ENCODE measurements at places on chromosomes 12 and 14.

DNA sequence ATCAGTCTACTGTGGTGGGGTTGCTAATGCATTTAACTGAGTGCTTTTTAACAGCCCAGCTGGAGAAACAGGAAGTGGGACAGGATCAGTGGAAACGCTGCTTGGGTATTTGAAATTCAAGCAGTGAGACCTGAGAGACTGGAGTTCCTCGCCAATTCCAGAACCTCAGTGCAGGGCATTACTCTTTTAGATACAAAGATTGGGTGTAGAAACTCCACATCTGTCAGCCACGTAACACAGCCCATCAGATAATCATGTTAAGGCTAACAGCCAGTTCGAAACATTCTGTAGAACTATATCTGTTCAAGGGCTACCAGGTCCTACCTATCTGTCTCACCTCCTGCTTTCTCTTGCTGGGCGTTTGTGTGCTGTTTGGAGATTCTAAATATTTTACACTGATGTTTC is 45.5 kb downstream of the RAD52 start:
- no peak for DNase-seq

DNA sequence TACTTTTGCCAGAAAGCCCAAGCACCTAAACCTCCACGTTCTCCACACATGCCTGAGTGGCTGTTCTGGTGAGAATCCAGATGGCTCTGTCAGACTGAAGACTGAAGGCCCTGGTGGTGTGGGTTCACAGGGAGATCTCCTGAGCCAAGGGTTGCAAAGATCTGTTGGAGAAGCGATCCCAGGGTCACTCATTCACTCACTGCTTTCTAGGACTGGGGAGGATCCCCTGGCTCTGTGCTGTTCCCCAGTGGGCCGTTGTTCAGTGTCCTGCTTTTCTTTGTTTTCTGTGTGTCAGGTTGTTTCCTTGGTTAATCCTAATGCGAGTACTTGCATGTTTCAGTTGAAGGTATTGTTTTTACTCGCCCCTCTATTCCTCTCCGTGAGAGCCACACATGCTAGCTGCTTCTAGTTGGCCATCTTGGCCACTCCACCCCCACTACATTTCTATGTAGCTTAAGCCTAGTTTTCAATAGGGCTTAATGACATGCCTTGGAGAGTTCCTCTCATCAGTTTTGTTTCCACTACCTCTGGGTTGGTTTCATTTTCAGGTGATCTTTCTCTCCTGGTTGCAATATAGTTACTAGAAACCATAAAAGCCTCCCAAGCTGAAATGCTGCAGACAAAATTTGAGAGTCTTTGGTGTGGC is 144.5 kb upstream of the SLC38A2 start:
- no peak for DNase-seq

DNA sequence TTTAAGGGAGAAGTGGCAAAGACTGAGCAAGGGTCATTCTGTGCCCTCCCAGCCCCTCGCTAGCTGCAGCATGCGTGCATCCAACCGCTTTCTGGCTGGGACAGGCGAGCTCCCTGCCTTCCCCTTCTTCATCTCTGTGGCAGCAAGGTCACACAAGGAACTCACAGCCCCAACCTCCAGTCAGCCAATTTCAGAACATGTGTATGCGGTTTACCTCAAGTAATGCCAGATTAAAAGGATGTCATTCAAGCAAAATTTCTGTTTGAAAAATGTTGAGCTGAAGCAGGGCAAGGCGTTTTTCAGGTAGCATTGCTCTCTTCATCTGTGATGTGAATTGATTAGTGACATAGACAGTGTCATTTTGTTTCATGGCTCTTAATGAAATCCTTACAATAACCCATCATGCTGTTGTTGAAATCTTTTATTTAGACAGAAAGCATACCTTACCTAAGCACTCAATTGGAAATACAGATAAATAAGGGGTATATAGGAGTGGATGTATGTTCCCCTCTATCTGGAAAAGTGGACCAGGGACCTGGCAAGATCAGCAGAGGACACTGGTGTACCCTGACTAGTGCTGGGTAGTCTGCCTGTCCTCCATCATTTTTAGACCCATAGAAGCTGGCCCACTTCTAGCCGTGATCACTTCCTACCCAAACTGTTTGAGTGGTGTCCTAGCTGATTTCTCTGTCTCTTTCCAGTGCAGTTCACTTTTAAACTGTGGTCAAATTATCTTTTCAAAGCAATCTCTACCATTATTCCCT is 82.8 kb upstream of the NEDD1 start:
- no peak for DNase-seq

DNA sequence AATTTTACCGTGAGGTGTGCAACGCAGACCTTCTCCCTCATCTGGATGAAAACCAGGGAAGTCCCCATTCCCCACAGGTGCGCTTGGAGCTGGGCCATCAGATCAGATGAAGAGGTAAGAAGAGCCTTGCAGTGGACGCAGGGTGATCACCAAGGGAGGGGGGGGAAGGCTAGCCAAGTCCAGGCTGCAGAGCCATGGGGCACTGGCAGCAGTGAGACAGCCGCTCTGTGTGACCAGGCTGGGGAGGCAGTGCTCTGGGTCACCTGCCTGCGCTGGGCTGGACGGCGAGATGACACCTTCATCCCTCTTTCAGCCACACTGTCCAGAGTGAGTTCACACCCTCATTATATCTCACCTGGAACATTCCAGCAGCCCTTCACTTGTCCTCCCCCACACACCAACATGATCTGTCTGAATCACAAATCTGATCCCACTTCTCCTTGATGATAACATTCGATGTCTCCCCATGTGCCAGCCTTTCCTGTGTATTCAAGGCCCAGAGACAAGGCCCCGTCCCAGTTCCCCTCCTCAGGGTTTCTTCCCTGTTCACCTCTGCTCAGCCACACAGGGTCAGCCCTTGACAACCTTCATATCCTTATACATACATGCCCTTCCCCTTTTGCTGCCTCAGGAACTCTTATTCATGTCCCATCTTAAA is 65.9 kb upstream of the VASH1 start:
- DNase-seq = no peak

- no peak for DNase-seq
Measured at GRCh38 chr14:98242903-98243302, 1029.1 kb downstream of the BCL11B start.

GRCh38 chr12:108765289-108765764 is 34.0 kb upstream of the CORO1C start:
- no peak for DNase-seq

GRCh38 chr12:117318591-117318990 is 42.8 kb downstream of the NOS1 start:
- no peak for DNase-seq

GRCh38 chr12:119512772-119513497 is 80.6 kb upstream of the TMEM233 start:
- no peak for DNase-seq

GRCh38 chr12:48943221-48943620 is 14.1 kb downstream of the ARF3 start:
- no peak for DNase-seq

- no peak for DNase-seq
Measured at GRCh38 chr14:56182410-56182809, 64.2 kb downstream of the PELI2 start.

- DNase-seq = no peak
Measured at GRCh38 chr12:127013197-127013596, 1253.8 kb upstream of the TMEM132C start.

- DNase-seq = no peak
Measured at GRCh38 chr12:105502426-105502930, 172.0 kb downstream of the C12orf75 start.

DNA sequence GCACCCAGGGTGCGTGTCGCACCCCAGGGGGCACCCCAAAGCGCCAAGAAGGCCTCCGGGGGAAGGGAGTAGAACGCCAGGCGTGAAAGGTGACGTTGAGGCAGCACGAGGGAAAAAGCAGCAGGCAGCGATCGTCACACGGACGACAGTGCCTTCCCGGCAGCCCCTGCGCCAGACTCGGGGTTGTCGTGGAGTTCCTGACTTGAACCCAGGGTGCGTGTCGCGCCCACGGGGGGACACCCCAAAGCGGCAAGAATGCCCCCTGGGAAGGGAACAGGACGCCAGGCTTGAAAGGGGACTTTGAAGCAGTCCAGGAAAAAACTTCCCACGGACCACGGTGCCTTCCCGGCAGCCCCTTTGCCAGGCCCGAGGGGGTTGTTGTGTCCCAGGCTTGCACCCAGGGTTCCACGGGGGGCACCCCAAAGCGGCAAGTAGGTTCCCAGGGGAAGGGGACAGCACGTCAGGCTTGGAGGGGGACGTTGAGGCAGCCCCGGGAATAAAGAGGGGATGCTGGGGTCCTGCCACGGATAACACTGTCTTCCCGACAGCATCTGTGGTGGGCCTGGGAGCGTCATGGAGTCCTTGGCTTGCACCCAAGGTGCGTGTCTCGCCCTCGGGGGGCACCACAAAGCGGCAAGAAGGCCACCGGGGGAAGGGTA is 159.2 kb upstream of the ALG10B start:
- DNase-seq = no peak

- no peak for DNase-seq
Measured at GRCh38 chr14:52873065-52873464, 77.8 kb downstream of the FERMT2 start.

GRCh38 chr14:95514131-95515079 is 2.0 kb downstream of the SYNE3 start:
- DNase-seq = no peak

- no peak for DNase-seq
Measured at GRCh38 chr12:85076688-85077430, 40.7 kb downstream of the LRRIQ1 start.

DNA sequence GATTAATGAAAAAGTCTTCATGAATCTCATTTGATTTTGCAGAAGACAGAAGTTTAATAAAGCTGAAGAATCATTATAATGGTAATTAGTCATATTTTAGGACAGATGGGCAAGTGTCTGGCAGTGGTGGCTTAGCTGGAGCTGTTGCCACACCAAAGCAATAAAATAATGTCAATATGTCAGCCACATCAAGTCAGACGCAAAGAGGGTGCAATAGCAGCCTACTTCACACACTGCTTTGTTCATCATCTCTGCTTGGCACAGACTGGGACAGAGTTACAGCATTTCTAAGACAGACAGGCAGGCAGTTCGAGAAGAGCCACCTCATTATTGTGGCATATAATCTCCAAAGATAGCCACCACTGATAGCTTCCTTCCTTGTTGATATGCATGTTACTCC is 16.9 kb upstream of the KRR1 start:
- no peak for DNase-seq

DNA sequence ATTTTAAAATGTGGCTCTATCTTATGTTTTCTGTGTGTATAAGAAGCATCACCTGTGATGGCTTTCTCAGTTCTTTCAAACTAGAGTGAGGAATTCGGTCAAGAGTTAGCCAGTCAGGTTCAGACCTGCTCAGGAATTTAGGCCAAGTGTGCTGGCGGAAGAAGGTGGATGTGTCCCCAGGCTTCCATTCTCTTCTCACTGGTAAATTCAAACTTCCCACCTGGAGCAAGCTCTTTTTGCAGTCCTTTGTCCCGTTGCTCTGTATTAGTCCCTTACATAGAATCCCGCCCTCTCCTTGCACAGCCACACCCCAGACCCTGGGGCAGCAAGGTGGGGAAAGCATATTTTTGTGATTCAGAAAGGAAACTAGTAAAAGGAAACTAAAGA is 124.7 kb upstream of the PWP1 start:
- DNase-seq = no peak

- DNase-seq = peak; percentile 41
Measured at GRCh38 chr12:93571365-93571924, 1.0 kb upstream of the SOCS2 start.

DNA sequence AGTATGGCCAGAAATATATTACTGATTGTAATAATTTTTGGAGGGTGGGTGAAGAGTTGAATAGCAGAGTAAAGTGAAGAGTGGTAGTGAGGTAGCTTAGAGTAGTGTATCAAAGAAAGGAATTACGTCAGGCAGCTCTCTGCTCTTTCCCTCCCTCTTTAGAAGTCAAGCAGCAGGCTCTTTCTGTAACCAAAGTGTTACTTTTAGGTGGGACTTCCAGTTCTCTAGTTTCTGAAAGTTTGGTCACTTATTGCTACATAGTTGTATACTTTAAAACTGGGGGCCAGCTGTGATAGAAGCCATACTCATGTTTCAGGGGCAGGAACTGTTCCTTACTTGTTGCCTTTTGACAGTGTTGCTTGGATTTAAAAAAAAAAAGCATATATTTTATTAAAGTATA is 30.6 kb downstream of the ATF7IP start:
- peak; percentile 48 for DNase-seq

DNA sequence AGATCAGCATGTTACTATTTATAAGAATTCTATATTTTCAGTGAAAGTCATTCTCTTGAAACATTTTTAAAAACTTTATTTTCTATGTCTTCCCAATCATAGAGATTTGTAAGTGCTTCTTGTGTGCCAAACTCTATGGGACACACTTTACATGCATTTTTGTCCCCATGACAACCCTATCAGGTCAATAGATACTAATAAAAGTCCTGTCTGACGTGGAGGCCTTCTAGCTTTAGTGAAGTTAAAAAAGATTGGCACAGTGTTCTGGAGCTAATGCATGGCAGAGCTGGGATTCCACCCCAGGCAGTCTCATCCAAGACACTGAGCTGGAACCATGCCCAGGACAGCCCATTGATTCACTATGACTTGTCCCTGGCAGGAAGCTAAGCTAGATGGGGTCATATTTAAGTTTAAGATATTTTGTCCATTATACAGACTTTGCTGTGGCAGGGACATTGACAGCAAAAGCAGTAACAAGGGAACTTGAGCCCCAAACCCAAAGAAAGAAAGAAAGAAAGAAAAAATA is 28.1 kb downstream of the TTC6 start:
- no peak for DNase-seq

GRCh38 chr14:75561013-75561432 is 17.4 kb upstream of the FLVCR2 start:
- peak; percentile 45 for DNase-seq

DNA sequence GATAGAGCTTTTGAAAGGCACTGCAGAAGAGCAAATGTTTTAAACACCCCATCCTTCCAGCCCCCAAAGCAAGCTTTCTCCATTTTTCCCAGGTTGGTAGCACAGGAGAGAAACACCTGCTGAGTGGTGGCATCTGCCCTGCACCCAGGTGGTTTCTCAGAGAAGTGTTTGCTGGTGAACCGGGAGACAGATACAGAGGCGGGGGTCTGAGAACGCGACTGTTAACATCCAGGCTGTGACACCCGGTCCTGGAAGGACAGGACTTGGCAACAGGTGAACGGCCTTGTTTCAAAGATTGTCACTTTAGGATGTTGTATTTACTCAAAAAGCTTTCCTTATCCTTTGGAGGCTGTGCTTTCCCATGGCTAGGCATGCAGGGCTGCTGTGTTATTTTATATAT is 18.5 kb downstream of the MMAB start:
- DNase-seq = no peak

- no peak for DNase-seq
Measured at GRCh38 chr12:32618115-32618514, 61.0 kb upstream of the DNM1L start.

GRCh38 chr12:46109343-46110222 is 119.2 kb upstream of the SCAF11 start:
- DNase-seq = no peak
